ENCODE measurements at places on chromosomes 11 and 22.

DNA sequence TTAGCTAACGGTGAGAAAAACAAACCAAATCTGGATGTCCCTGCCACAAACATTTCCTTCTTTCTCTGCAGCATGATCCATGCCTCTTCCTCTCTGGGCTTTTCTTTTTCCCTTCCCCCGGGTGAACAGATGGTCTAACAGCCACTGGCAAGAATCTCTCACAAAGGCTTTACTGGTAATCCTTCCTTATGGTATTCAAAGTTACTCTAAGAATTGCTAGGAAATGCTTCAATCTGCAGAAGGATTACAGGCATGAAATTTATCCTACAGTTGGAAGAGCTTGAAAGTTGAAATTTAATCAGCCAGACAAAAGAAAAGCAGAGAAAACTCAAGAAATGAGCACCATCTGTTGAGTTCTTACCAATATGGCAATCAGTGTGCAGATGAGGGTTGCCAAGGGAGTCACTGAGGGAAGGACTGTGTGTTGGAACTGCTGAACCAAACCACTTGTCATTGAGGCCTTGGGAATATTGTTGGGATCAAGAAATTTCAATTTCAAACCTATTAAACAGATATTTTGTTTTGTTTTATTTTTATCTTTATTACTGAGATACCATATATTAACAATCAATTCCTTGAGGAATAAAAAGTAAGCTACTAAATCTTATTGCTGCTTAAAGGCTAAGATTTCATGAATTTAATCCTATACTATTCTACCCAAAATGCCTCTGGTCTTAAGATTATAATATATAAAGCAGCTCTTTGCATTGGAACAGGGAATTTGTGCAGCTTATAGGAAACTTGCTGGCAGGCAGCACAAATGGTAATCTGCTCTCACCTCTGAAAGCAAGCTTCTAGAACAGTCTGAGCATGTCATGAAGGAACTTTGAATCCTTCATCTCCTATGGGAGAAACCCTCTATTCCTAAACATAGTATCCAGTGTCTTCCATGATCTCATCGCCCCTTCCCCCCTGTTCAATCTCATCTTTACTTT, 29.7 kb upstream of the NDUFC2 start:
- DNase-seq: no peak

GRCh38 chr11:77800449-77800848, 20.1 kb downstream of the RSF1 start:
- DNase-seq: no peak

DNA sequence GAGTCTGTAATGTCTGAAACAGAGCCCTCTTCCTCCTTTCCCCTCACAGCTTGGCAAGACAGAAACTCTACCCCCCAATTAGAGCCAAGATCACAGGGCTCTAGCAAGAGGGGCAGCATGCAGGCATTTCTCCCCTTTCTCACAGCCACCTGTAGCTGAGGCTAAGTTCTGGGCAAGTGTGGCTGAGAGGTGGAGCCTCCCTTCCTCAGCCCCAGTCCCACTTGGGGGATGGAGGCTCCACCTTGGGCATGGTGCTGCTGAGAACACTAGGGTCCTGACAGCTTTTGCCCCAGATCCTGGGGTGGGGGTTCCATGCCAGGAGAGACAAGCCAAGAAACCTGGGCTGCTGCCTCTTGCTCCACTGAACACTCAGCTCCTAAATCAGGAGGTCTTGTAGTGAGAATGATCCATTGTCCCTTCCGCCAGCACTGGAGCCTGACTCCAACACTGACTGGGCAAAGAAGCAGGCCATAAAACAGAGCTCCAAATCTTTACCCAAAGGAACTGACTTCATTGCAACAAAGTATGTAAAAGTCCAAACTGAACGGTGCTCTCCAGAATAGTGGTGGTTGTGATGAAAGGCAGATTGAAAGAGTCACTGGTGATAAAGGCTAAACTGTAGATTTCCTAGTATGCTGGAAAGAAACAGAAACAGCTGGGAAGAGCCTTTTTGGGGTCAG, 25.6 kb downstream of the NARS2 start:
- no peak for DNase-seq

DNA sequence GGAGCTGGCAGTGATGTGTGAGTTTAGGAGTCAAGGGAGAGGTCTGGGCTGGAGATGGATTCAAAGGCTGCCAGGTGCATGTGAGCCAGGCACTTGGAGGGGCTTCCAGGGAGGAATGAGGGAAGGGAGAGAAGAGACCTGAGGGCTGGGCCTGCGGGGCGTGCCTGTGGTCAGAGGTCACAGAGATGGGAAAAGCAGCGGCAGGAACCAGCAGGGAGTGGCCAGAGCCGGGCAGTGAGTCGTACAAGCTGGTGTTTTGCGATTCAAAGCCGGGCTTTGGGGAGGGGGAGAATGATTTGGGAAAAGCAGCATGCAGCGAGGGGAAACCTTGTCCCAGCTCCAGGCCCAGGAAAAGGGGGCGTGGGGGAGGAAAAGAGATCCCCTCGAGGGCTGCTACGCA, 96.9 kb upstream of the RTL6 start:
- DNase-seq: no peak

Data from forelimb muscle (tissue), 1 donor.